ENCODE measurements at places on chromosomes 11 and 22. TPM values are rescaled to one million over a fixed set of nuclear protein-coding genes. Genes with fewer than 3 reads are reported as not detected.

KRTAP5-11 gene
- not detected for total RNA-seq

JAML gene
- total RNA-seq, result not detected

DNA sequence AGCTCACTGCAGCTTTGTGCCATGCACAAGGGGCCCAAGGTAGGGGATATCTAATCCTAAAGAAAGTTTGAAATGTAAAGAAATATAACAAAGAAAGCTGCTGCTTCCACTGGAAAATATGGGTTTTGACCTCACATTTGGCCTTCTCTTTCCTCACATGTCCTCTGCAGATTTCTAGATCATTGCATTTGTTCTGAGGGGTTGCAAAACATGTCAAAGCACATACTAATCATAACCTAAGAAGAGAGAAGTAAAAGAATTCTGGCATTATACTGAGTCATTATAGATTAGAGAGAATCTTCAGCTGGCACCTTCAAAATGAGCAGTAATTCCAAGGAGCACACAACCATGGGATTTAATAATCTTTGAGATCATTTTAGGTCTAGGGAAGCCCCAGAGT lies 92.5 kb upstream of the CHRM4 start:
- no peak for DNase-seq

DNA sequence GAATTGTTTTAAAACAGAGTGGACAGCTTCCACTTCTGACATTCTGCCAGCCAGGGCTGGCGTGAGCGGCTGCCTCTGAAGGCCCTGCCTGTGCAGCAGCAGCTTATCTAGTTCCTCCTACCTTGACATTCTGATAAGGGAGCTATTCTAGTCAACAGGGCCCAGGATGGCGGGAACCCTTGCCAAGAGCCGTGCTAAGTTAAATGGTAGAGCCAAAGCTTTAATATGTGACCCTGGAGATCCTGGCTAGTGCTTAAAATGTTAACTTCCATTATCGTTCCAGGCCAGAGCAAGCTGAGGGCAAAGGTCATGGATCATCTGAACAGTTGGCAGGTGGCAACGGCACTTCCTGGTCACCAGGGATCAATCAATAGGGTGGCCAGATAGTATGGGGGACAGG lies 3.5 kb downstream of the KCNJ5 start:
- DNase-seq, result no peak

PATE2 gene
- total RNA-seq, result not detected

- DNase-seq, result no peak
Observed at GRCh38 chr11:8805296-8805695, 105.7 kb upstream of the AKIP1 start.

OR51I1 gene
- total RNA-seq, result 2.9 TPM

GRCh38 chr11:62338218-62338617 lies 970 bp downstream of the ASRGL1 start:
- no peak for DNase-seq

DNA sequence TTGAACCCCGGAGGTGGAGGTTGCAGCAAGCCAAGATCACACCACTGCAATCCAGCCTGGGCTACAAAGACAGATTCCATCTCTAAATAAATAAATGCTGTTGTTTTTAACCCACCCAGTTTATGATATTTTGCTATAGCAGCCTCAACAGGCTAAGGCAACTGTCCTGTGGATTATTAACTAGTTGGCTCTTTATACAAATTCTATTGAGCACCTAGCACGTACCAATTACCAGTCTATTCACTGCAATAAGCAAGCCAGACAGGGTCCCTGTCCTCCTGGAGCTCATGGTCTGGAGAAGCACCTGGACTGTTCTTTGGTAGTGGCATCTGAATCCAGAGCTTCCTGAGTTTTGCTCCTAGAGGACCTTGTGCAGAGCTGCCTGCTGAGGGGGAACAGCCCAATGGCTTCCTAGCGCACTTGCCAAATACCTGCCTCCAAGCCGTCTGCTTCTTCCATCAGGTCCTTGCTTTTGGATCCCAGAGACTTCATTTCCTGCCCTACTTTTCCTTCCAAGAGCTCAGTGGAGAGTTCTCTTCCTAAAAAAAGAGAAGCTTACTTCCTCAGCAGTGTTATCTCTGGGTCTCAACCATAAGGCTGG lies 49.9 kb upstream of the MICAL2 start:
- DNase-seq, result no peak

SSTR3 gene
- total RNA-seq, result not detected

GRCh38 chr11:47523490-47524225 lies 29.3 kb downstream of the CELF1 start:
- peak; percentile 86 for DNase-seq

DNA sequence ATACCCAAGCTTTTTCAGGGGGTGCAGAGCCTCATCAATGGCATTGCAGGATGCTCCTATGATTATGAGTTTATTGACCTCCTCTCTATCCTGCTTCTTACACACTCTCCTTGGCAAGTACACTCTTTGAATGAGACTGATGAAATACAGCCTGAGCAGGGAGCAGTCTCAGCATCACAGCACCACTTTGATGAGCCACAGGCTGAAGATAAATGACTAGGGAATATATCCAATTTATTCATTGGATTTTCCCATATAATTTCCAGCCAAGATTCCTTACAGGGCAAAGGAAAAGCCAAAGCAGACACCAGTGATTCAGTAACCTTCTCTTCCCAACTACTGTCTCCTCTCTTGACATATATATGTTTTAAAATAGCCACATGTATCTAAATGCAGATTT lies 79.2 kb downstream of the CASP12 start:
- DNase-seq, result no peak

GRCh38 chr11:81874635-81875034 lies 859.0 kb downstream of the FAM181B start:
- DNase-seq, result peak; percentile 17

DNA sequence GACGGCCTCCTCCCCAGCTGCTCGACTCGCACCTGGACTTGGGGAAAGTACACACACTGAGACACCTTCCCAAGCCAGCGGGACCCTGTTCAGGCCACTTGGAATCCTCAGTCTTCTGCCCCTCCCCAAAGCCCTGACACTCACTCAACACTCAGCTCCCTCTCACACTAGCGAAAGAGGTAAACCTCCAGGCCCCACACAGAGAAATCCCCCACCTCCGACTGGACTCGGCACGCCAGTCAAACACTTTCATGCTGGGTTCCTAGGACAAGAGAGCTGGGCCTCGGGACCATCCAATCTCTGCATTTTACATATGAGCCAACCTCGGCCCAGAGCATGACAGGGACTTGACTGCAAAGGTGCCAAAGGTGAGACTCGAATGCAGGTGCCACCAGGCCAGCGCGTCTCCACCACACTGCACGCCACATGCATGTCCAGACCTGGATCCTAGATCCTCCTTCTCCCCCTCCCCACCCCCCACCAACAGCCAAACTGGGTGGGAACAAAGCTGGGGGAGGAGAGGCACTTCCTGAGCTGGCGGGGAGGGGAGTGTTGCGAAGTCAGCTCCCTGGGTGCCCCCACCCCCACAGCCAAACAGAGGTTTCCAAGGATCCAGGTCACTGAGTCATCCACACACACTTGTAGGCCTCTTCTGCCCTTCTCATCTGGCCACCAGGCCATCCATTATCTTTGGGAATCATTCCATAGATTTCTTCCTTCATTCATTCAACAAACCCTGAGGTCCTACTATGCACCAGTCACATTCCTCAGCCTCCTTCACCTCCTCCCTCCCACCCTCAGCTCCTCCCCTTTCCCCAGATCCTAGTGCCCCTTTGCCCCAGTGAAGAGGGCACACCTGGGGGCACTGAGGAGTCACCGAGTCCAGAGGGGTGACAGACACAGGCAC lies 10.7 kb upstream of the CD5 start:
- peak; percentile 31 for DNase-seq

- no peak for DNase-seq
Observed at GRCh38 chr11:122363296-122363695, 247.3 kb upstream of the BLID start.

- DNase-seq, result no peak
Observed at GRCh38 chr11:111978028-111978771, 41.1 kb downstream of the DIXDC1 start.

DNA sequence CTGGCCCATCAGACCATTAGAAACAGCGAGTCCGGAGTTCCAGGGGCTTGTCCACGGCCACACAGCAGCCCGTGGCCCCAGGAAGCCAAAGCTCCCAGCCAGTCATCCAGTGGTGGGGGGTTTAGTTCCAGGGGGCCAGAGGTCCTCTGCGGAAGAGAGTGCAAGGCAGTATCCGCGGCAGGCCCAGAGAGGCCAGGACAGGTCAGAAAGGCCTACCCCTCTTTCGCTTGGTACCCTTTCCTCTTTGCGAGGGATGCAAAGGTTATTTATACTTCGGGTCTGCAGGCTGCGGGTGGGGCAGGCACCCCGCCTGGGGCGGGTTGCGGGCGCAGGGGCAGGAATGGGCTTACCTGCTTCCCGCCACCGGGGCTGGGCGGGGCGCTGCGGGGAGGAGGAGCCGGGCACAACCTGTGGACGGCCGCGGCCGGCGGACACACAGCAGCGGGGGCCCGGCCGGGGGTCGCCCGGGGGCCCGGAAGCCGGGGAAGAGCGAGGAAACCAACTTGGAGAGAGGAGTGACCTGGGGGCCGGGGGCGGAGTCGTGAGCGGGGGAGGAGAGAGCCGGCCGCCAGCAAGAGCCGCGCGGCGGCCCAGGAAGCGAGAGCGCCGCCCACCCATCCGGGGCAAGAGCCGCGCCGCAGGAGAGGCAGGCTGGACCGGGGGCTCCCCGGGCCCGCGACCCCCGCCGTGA lies at the start of gene SH3BP1:
SH3BP1 (plus strand) TSS at position 600 of the 691 bp plus-strand sequence. CDS start 119 bp downstream, outside the sequence.
- DNase-seq, result no peak

- DNase-seq, result no peak
Observed at GRCh38 chr11:86212019-86212611, 32.4 kb upstream of the EED start.

OAF gene
- total RNA-seq, result 190 TPM

TLCD5 gene
- 8.6 TPM for total RNA-seq

DNA sequence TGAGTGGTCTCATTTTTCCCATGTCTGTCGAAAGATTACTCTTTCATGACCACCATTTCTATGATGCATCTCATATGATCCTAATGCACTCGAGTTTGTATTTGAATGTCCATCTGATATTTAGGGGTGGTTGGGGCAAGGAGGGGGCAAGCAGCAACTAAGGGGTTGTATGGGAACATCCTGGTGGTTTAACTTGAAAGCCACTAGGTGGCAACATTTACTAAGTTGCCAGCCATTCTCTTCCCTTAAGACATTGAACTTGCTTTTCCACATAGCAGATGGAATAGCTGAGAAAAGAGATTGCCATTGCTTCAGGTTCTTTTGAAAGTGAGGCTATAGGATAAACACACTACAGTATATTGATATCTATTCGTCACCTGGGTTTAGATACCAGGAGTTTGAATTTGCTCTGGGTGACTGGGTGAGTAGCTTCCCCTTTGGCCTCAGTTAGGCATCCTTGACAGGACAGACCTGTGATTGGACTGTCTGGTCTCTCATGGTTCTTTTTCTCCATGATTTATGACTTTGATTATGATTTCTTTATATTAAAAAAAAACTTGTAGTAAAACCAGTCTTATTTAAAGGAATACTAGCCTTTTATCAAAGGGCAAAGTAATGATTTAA lies 32.4 kb downstream of the NF2 start:
- peak; percentile 56 for DNase-seq

DNA sequence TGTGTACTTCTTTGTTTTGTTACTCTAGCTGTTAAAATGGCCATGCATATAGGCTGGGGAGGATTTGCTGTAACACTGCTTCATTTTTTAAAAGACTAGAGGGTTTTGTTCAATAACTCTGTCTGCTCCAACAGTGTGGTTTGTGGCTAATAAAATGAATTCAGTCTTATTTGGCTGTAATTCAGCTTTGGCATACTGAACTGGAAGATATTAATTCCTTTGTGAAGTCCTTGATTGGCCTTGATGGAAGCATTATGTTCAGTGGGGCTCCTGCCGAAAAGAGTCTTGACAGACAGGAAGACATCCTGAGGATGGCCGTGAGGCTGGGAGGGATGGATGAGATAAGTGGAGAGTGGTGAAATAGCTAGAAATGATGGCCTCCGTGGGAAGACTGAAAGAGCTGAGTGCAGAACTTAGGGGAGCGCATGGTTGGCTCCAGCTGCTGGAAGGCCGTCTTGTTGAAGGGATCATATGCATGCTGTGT lies 44.8 kb upstream of the MYO18B start:
- DNase-seq, result no peak

GRCh38 chr11:10441652-10442503 lies 13.2 kb upstream of the AMPD3 start:
- DNase-seq, result no peak

DNA sequence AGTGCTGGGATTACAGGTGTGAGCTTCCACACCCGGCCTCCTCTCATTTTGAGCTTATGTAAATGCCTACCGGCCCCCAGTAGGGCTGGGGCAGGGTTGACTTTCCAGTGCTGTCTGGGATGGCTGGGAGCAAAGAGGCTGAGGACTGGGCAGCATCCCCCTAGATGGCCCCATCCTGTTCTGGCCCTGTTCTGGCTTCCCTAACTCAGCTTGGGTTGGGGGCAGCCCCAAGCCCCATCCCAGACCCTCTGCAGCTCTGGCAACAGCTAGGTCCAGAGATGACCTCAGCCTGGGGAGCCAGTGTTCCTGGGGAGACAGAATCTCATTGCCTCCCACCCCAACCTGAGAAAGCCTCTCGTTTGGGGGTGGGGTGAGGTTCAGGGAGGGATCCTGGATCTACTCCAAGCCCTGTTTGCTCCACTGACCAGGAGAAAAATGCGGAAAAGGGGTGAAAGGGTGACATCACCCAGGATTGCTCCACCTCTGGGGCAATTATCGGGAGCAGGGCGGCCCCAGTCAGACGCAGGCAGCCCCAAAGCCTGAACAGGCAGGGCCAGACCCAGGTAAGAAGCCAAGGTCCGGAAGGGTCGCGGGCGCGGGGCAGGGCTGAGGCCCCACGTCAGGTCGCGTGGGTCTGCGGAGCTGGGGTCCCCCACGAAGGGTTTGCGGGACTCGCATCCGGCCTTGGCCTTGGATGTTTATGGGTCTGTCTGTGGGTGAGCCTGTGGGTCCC lies at the start of gene PNPLA2:
PNPLA2 (plus strand) TSS at position 519 of the 733 bp plus-strand sequence. CDS start 805 bp downstream, outside the sequence.
- no peak for DNase-seq

GRCh38 chr22:34437140-34437539 lies 516.9 kb upstream of the LARGE1 start:
- no peak for DNase-seq

GRCh38 chr11:1553808-1554594 lies 18.1 kb downstream of the DUSP8 start:
- no peak for DNase-seq

GRCh38 chr11:10855295-10855694 lies 2.6 kb downstream of the ZBED5 start:
- DNase-seq, result no peak

AIFM3 gene
- 0.63 TPM for total RNA-seq

DNA sequence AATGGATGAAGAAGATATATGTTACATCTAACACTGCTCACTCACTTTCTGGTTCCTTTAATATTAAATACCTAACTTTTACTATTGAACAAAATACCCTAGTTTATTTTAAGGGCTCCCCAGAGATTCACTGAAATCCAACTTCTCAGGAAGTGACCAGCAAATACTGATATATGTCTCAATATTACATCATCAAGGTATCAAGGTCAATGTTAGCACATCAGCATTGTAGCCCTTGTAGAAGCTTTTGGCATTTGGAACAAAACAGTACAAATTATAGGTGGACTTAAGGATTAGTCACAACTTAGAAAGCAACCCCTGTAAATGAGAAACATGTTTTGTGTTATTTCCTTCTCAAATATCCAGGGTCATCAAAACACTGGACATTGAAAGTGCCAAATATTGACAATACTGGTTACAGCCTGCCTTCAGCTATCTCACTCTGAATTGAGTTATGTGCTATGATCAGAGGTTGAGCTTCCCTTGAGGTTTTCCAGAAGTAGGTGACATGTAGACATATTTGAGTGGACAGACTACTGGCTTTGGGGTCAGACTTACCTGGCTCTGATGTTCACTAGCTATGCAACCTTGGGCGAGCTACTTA lies 1.9 kb upstream of the ATL3 start:
- no peak for DNase-seq

- no peak for DNase-seq
Observed at GRCh38 chr11:126698576-126698975, 302.0 kb downstream of the KIRREL3 start.
